Myometrial cell (primary cell): ENCODE measurements at places on chromosomes 12 and 14. TPM values are rescaled to one million over a fixed set of nuclear protein-coding genes. Genes with fewer than 3 reads are reported as not detected.

KRT80 gene
- 0.53 TPM in 1 of 2 replicates, not detected in the other for total RNA-seq

HEATR5A gene
- 24.8 and 29.4 TPM in 2 replicates for total RNA-seq

SLC2A13 gene
- 5.5 and 7.8 TPM in 2 replicates for total RNA-seq

ZNF891 gene
- 0.29 and 0.35 TPM in 2 replicates for total RNA-seq
